ENCODE measurements at places on chromosomes 5 and 9.

GRCh38 chr9:136228107-136228875 lies 17.3 kb downstream of the QSOX2 start:
- peak; percentile 48 for DNase-seq

GRCh38 chr5:76225336-76225735 lies 142.2 kb downstream of the SV2C start:
- no peak for DNase-seq

GRCh38 chr9:130766927-130767307 lies 68.1 kb upstream of the ABL1 start:
- no peak for DNase-seq

DNA sequence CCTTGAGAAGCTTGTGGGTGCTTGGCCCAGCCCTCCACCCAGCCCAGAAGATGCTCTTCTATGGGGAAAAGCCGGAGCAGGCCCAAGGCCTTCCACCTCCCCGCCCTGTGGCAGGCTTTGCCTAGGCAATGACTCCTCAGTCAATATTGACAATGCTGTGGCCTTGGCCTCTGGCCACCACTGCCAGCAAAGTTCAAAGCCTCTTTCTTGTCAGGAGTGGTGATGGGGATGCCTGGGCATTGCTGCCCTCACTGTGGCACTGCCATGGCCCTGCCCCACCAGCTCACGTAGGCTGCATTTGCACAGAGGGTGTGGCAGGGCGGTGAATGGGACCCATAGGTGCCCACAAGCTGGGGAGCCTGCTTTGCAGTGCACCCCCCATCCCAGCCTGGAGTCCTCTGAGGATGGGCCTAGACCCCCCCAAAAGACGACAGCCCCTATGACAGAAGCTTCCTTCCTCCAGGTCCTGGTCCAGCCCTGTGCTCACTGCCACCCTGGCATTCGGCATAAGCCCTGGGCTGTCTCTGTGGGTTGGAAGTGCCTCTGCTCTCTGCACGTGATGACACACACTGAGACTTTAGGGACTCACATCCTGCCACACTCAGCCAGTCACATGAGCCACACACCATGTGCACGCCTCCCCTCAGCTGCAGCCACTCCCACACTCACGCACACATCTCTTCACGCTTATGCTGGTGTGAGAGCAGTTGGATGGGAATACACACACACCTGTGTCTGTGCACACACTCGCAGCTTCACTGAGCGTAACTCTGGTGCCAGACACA lies 31.1 kb downstream of the MORN5 start:
- no peak for DNase-seq

DNA sequence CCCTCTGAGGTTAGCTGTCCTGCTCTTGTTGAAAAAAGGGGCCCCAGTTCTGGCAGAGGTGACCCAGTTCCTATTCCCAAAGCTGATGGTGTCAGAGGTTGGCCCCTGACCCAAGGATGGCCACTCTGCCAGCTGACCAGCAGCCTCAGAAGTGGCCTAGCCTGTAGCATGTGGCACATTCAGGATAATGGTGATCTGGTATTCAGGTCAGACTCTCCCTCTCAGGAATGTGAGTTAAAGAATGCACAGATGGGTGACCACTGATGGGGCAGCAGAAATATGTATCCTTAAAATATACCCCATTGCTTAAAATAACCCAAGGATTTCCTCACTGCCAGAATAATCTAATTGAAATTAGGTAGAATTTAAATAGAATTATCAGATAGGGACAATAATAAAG lies 369.2 kb downstream of the SEMA5A start:
- DNase-seq: no peak

DNA sequence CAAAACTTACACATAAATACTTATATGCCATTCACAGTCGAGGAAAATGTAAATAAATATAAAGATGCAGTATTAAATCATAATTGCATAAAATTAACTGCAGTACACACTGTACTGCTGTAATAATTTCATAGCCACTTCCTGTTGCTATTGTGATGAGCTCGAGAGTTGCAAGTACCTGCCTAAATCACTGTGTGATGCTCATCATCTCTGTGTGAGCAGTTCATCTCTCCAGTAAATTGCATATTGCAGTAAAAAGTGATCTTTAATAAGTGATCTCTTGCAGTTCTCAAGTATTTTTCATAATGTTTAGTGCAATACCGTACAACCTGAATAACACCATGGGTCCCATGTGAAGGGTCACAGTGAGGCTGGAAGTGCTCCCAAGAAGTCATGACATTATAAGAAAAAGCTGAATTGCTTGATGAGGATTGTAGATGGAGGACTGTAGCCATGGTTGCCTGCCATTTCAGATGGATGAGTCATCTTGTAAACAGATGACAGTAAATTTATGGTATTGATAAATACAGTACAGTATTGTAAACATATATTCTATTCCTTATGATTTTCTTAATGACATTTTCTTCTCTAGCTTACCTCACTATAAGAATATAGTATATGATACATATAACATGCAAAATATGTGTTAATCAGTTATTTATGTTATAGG lies 34.9 kb downstream of the SYK start:
- no peak for DNase-seq

- DNase-seq: no peak
Observed at GRCh38 chr5:38607930-38608564, 51.6 kb upstream of the LIFR start.

DNA sequence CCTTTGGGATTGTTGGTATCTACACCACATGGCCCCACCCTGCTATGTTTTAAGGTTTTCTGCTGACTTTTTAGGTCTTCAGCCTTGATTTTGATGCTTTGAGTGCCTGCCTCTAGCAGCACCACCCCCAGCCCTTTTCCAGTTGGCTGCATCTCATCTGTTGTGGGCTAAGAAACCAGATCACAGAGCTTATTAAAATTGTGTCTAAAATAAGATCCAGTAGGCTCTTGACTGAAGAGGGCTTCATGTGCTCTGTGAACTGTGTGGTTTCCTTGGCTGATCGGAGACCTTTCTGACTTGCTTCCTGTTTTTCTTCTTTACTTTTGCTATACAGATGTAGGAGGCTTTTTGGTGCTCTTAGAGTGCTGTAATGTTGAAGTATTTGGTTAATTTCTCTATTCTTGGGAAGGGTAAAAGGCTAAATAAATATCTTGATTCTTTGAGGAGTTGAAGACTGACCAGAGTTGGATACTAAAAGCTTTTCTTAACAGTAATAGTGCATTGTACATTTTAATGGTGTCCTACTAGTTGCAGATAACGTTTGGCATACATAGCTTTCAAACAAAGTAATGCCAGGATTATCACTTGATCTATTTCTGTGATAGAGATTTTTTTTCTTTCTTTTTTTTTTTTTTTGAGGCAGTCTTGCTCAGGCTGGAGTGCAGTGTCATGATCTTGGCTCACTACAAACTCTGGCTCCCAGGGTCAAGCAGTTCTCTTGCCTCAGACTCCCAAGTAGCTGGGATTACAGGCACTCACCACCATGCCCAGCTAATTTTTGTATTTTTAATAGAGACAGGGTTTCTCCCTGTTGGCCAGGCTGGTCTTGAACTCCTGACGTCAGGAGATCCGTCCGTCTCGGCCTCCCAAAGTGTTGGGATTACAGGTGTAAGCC lies 4.5 kb downstream of the UBE2D2 start:
- peak; percentile 19 for DNase-seq

GRCh38 chr9:88533951-88534455 lies 975 bp upstream of the NXNL2 start:
- no peak for DNase-seq

DNA sequence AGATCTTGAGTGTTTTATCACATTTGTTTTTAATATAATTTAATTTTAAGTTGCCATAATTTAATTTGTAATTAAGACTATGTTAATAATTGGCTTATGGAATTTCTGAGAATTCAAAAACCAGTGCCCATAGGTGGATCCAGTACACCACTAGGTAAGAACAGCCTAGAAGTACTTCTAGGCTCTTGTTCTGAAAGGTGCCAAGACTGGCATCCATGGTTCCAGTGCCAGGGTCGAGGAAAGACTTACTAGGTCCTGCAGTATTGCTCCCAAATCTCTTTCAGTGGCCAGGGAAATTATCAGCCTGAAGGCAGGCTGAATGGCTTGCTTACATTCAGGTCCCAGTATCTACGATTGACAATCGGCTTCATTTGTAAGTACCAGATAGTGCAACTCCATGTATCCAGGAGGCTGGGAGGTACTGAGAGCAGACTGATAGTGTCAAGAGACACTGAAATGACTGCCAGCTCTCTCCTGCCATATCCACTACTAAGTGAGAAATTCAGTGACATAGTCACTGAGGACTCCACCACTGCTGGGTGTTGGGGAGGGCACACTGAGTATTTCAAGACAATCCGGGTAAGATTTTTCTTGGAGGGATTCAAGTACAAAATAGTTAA lies 159.2 kb upstream of the CCDC152 start:
- no peak for DNase-seq

- DNase-seq: no peak
Observed at GRCh38 chr9:107816561-107817021, 327.0 kb upstream of the KLF4 start.

DNA sequence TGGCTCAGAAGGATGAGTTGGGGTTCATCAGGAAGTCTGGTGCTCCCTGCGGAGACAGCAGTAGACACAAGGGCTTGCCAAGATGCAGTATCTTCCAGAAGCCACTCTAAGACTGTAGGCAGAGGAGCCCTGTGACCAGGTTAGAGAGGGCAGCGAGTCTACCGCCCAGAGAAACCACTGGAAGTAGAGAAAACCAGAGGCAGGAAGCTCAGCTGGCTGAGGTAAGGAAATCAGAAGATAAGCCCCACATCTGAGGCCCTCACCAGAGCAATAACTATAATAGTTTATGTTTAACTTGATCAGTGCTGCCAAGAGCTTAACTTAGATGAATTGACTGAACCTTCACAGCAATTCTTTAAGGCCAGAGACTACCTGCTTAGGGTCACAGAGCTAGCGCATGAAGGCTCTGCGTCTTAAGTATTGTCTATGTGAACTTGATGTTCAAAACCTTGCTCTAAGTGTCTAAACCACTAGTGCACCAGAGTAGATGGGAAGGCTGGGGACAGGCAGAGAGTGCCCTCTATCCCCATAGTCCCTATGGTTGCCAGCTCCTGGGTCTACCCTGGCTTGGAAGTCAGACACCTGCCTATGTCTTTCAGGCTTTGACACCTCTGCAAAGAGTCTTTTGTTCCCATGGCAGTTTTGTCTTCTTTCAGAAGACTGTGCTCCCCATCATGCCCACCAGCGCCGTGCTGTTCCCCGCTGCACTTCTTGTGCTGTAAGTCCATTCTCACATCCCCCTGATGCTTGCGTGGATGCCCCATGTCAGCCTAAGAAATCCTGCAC lies 228.2 kb upstream of the KLF4 start:
- no peak for DNase-seq

GRCh38 chr9:134661791-134662142 lies 20.2 kb downstream of the COL5A1 start:
- no peak for DNase-seq

DNA sequence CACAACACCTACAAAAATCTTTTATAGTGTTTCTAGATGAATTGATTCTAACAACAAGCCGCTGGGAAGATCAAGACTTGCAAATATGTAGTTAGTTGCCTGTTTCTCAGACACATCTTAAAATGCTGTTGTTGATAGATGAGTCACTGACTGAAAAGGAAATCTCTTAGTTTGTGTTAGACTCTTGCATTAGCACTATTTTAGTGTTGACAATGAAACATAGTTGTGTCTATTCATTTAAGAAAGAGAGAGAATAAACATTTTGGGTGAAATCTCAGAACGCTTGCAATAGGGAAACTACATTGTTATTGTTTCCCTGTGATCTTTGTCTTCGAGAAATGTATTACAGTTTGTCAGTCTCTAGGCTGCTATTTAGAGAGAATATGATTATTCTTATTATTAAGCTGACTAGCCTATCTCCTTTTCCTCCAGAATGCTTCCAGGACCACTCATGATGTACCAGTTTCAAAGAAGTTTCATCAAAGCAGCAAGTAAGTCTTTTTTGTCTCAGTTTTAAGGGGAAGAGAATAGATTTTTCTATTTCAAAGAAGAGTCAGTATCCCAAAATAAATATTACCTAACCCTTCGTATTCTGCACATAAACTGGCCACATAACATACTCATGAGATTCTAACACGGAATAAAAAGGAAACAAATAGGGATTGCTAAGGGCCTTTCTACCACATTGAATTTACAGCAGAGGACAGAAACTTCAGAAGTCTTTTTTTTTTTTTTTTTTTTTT lies 285.6 kb downstream of the ARHGAP26 start:
- DNase-seq: no peak

DNA sequence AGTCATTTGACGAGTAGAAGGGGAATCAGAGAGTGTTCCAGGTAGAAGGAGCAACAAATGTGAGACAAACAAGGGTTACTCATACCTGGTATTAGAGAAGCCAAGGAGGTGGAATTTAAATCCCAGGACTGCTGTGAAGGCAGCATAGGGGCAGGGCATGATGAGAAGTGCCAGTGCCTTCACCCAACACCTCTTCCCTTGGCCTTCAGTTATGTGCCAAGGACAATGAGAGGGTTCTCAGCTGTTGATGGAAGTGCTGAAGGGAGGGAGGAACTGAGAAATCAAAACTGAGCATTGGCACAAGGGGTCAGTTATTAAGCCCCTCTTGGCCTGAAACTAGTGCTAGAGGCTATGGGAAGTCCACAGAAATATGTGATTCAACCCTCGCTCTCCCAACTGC lies 50.3 kb downstream of the GARNL3 start:
- DNase-seq: no peak

- no peak for DNase-seq
Observed at GRCh38 chr9:136688274-136689107, 1.2 kb upstream of the AGPAT2 start.

DNA sequence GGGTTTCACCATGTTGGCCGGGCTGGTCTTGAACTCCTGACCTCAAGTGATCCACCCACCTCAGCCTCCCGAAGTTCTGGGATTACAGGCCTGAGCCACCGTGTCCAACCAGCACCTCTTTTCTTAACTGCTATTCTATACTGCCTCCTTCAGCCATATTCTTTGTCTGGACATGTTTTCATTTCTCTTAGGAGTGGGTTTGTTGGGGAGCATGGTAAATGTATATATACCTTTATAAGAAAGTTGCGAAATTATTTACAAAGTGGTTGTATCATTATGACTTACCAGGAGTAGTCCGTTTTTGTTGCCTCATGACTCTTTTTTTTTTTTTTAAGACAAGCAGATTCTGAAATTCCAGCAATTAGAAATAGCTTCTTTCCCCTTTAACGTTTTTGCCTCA lies 38.7 kb downstream of the CDC42SE2 start:
- no peak for DNase-seq

GRCh38 chr9:91678807-91679580 lies 255.4 kb upstream of the NFIL3 start:
- DNase-seq: no peak

DNA sequence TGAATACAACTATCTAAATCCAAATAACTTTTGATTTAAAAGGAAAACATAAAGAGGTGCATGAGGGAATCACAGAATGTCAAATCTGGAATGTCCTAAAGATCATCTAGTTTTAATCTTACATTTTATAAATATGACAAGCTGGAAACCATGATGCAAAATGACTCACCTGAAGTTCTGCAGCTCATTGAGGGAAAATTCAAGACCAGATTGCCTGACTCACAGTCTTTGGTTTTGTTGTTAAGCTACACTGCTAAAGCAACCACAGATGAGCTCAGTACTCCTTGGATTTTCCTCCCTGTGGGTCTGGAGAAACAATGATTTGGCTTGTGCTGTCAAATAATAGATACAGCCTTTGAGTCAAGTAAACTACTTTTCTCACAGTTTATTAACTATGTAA lies 19.1 kb upstream of the EDIL3 start:
- DNase-seq: no peak

Data from erythroblast (primary cell).